ENCODE measurements at places on chromosomes 11 and 22.

DNA sequence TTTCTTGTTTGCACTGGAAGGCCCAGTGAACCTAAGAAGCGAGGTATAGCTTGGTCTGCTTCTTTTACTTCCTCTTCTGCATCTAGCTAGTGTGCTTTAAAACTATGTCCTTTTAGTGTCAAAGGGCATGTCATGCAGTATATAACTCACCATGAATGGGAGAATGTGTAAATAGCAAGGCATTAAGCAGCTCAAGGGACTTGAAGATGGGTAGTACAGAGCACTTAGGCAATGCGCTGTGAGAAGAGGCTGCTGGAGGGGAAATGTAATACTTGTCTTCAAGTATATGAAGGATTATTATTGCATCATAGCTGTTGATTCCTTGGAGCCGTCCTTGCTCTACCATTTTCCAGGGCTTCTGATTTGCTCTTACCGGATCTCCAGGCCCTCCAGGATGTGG, 7.6 kb downstream of the MAML2 start:
- DNase-seq, result no peak

DNA sequence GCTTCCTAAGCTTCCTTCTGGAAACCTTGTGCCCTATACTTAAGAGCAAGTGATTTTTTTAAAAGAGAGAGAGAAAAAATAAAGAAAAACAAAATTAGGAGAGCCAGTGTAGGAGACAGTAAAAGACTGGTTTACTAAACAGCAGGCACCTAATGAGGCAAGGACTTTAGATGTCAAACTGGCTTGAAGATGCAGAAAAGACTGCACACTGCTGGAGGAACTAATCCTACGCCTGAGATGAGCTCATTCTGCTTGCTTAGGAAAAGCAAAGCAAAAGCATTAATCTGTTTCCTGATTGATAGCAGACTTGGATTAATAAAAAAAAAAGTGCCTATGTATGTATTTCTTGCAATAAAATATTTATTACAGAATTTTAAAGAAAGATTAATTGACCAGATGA, 113.6 kb upstream of the SEZ6L start:
- DNase-seq, result no peak

DNA sequence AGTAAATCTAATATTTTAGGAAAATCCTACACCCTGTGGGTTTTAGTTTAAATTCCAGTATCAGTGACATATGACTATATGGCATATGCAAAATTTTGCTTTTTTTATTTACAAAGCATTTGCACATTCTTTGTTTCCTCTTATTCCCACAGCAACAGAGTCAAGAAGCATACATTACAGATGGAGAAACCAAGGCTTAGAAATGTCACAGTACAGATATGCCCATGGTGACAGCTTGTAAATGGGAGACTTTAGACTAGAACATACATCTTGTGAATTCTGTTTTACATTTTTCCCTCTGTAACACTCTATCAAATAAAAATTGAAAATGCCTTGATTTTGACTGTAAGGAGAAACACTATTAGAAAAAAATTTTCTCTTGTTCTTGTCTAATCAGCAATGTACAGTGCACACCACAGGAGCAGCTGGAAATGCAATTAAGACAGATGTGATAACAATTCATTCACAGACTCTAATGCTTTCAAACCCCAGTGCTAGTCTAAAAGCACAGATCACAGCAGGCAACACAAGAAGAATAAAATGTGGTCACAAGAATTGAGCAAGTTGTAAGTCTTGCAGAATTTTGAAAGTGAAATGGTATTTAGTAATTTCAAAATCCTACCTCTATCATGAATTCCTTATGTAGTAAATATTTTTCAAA, 375.9 kb downstream of the LUZP2 start:
- no peak for DNase-seq

- DNase-seq, result no peak
Measured at GRCh38 chr11:117117681-117118080, 19.5 kb upstream of the SIK3 start.

- no peak for DNase-seq
Measured at GRCh38 chr11:104464691-104465090, 300.7 kb upstream of the PDGFD start.

DNA sequence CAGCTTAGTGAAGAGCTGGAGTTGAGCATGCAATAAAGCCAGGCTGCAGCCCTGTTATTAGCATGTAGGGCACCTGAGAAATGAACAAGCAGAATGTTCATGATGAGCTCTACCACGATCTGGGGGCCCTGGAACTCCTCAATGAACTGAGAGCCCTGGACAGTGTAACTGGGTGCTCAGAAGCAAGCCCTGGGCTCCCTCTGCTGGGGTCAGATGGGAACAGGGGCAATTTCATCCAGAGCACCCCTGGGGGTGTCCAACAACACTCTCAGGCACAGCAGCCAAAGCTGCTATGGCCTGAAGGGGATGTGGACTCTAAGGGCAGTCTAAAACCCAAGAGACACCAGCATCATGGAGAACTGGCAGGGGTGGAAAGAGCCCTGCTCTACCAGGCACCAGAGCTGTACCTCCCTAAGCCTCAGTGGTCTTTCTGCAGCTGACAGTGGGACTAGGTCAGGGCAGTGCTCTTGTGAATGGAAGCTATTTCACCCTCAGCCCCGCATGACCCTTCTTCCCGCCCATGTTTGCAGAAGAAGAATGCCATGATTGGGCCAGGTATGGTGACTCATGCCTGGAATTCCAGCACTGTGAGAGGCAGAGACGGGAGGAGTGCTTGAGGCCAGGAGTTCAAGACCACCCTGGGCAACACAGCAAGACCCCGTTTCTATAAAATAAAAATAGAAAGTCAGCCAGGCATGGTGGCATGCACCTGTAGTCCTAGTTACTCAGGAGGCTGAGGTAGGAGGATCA, 28.9 kb downstream of the THOC5 start:
- DNase-seq, result peak; percentile 27

Data from stimulated activated CD4-positive, alpha-beta T cell treated with anti-CD3 and anti-CD28 coated beads, Interleukin-2, amount 100 ng/mL, for 24 hours (primary cell).